ENCODE measurements at places on chromosomes 2 and 18.

DNA sequence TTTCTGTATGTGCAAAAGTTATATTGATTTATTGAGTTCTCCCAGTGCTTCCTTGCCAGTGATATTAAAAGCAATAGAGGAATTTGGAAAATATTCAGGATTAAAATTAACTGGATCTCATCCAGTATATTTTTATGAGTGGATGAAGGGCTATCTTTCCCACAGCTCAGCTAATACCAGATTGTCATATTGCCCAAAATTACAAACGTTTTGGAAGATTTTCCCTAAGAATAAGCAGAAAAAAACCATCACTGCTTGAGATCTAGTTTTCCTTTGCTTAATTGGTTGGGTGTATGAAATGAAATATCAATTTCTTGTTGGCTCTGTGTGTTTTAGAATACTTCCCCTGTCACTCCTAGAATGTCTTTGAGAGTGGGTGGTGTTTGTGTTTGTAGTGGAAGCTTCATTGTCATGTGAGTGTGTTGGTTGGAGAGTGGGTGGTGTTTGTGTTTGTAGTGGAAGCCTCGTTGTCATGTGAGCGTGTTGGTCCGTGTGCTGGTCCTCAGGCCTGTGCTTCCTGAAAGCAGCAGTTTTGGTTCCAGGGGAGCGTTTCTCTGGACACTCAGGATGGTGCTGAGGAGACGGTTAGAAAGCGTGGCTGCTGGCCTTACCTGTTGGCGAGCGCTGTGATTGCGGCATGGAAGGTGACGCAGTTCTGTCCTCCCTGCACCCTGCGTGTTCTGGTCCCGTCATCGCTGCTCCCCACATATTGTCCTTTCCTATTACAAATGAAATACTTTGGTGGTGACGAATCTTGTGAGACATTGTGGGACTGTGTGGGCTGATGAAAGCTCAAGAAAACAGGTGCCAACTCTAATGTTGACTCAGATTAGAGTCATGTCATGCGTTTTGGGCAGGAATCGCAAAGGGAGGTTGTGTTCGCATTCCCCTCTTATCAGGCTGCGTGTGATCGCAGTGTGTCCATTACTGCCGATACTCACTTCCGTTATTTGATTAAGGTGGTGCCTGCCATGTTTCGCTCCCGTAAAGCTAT is 12.4 kb downstream of the ASB1 start:
- no peak for DNase-seq

DNA sequence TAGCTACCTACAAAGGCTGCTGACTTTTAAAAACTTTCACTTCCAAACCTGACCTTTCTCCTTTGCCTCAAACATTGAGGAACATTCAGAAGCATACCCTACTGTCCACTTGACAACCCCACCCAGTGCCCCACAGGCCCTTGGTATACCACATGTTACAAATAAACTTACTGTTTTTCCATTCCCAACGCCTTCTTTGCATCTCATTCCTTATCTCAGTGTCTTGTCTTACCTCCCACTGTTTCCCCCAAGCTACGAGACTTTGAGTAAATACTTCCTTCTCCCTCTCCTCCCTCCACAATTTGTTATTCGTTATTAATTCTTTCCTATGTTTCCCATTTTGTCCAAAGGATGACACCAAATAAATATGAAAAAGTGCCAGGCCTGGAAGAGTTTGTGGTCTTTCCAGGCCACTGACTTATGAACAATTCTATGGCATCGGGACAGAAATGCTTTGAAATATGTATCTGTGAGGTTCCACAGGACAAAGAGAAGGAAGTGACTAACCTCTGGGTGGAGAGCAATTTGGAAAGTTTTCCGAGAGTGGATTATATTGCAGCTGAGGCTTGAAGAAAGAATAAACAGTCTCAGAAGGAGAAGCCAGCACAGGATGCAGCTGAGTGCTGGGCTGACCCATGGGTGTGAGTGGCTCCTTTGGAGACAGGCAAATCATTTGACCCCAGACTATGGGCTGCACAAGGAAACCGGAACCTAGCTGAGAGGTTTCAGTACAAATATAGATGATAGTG is 409.0 kb downstream of the LPIN1 start:
- DNase-seq = no peak

DNA sequence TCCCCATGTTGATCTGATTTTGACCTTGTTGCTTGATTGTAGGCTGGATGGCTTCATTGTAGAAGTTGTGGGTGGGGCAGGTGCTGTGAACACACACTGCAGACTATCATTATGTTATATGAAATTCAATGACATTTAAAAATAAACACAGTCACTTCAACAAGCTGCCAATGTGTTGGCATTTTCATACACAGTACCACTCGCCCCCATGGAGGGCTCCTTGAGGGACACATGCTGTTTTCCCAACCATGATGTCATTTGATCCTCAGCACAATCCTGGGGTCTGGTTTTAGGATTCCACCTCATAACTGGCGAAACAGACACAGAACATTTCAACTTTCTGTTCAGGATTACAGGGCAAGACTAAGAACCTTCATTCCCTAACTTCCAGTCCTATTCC is 86.9 kb downstream of the ZCCHC2 start:
- DNase-seq = no peak

GRCh38 chr2:231007286-231008098 is 11.6 kb downstream of the SPATA3 start:
- no peak for DNase-seq

DNA sequence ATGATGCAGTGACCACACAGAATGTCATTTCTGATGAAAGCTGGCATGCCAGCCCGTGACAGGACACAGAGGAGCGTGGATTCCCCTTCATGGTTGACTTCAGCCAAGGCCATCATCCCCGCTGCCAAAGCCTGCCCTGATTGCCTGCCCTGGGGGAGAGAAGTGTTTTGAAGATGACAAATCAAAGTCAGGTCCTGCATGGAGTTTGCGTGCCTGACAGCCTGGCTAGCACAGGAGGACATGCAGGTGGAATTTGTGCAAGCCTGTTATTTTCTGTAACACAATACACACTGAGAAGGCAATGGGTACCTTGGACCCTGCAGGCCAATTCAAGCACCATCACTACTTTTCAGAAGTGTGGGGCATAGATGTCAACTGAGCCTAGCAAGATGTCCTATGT is 5.4 kb upstream of the IL1R2 start:
- DNase-seq = no peak

DNA sequence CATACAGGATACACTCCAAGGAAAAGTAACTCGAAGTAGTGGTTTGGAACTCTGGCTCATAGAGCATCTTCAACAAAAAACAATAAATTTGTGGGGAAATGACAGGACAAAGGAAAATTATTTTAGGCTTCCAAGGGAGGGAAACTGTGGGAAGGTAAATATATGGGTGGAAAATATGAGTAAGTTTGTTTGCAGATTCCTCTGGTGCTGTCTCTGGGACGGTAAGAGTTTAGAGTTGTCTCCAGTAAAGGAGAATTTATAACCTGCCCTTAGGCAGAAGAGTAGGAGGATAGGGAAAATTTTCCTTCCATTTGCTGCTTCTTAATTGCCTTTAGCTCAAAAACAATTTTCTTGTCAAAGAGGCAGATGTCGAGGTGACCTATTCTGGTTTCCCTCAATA is 19.3 kb downstream of the HNMT start:
- no peak for DNase-seq

- no peak for DNase-seq
Observed at GRCh38 chr18:25279556-25279955, 72.4 kb downstream of the ZNF521 start.

- no peak for DNase-seq
Observed at GRCh38 chr2:121242976-121243375, 42.0 kb downstream of the TFCP2L1 start.

- DNase-seq = no peak
Observed at GRCh38 chr2:198476007-198476406, 671.6 kb downstream of the PLCL1 start.

DNA sequence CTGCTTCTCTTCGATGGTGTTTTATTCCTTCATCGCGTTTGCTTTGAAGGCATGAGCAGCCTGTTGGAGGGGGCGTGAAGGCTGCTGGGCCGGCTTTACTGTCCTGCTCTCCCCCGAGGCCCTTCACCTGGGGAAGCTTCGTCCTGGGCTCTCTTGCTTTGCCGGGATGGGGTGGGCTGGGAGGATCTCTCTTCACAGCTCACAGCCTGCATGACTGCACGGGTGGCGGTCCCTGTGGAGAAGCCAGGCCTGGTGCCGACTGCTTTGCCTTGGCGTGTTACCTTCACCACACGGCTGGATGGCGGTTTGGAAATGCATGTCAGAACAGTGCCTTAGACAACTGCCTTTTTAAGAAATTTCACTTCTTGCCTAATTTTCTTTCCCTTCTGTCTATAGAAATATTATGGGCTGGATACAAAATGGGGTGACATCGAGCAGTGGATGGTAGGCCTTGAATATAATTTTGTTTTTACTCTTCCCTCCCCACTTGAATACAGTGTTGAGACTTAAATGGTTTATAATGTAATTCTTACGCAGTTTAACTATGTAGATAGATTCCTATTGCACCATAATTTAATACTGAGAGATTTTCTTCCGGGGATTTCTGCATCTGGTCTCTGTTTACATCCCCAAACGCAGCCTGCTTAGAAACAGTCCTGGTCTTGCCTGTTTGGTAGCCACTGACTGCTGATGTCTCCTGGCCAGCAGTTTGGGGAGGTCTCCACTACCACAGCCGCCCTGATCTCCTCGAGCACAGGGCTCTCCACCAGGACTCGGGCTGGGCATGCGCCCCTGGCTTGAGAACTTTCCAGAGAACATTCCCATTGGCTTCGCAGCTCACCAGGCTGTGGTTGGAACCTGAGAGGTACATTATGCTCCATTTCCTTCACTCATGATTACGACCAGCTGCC is 81.0 kb upstream of the RBM44 start:
- no peak for DNase-seq

All from activated CD8-positive, alpha-beta memory T cell treated with anti-CD3 and anti-CD28 coated beads for 1 hour (primary cell).